ENCODE measurements at places on chromosomes 5 and 9. TPM values are rescaled to one million over a fixed set of nuclear protein-coding genes. Genes with fewer than 3 reads are reported as not detected.

The ZDHHC11 gene
- total RNA-seq: 28.7 TPM

The WWC1 gene
- 61.9 TPM for total RNA-seq

- H3K27me3 ChIP-seq: peaks cover 47% of the 10 kb centered on the region
- no peaks in the 10 kb centered on the region for H3K4me1 ChIP-seq
- H3K4me3 ChIP-seq: no peak overlapping the region
- no peaks in the 10 kb centered on the region for H3K36me3 ChIP-seq
- DNase-seq: peak; percentile 69
These were observed 7.3 kb upstream of the BARHL1 start for GRCh38 chr9:132575005-132575609.

DNA sequence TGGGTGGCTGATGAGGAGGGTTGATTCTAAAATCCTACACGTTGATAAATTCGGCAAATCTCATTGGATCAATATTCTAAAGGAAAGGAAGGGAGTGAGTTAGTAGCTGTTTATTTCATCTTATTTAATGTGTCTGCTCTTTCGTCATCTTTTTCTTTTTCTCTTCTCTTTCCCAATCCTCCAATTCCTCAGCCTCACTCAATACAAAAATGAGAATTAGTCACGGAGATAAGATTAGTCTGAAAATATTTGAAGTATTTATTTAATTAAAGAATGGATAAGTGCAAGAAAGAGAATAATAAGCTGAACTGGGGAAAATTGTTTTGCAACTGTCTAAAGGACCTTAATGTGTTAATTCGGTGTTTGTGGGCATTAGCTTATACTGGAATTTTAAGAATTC lies 1095.1 kb downstream of the DTWD2 start:
- no peak overlapping the region for H3K27ac ChIP-seq
- H3K36me3 ChIP-seq: no peaks in the 10 kb centered on the region
- no peak for DNase-seq
- peaks cover 7% of the 10 kb centered on the region for H3K4me1 ChIP-seq

- H3K27me3 ChIP-seq: no peaks in the 10 kb centered on the region
- H3K4me1 ChIP-seq: peaks cover 7% of the 10 kb centered on the region
- no peak overlapping the region for H3K4me3 ChIP-seq
- peak; percentile 85 for DNase-seq
- peak overlapping the region; percentile 41 for H3K27ac ChIP-seq
These were observed 85.4 kb upstream of the CPEB4 start for GRCh38 chr5:173802670-173803165.

GRCh38 chr5:79582186-79582585 lies 30.1 kb upstream of the TENT2 start:
- DNase-seq: no peak
- H3K4me1 ChIP-seq: no peaks in the 10 kb centered on the region
- H3K27ac ChIP-seq: no peak overlapping the region
- no peaks in the 10 kb centered on the region for H3K36me3 ChIP-seq
- H3K27me3 ChIP-seq: no peaks in the 10 kb centered on the region
- no peak overlapping the region for H3K4me3 ChIP-seq

- no peak overlapping the region for H3K27ac ChIP-seq
- DNase-seq: no peak
- H3K36me3 ChIP-seq: no peaks in the 10 kb centered on the region
- H3K27me3 ChIP-seq: no peaks in the 10 kb centered on the region
These were observed 677.1 kb upstream of the CHD1 start for GRCh38 chr5:99605904-99606303.

GRCh38 chr5:146877178-146877681 lies 1.3 kb downstream of the PPP2R2B start:
- H3K27me3 ChIP-seq: peaks cover 27% of the 10 kb centered on the region
- peak overlapping the region; percentile 53 for H3K4me3 ChIP-seq
- DNase-seq: no peak
- H3K27ac ChIP-seq: no peak overlapping the region
- H3K36me3 ChIP-seq: no peaks in the 10 kb centered on the region
- peaks cover 18% of the 10 kb centered on the region for H3K4me1 ChIP-seq

DNA sequence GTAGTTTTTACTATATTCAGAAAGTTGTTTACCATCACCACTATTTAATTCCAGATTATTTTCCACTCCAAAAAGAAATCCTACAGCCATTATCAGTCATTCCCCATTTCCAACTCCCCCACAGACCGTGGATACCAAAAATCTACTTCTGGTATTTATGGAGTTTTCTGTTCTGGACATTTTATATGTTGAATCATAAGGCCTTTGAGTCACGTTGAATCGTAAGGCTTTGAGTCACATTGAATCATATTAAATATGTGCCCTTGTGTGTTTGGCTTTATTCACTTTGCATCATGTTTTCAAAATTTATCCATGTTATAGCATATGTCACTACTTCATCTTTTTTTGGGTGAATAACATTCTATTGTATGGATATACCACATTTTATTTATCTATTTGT lies 454.1 kb upstream of the NUDT12 start:
- no peak for DNase-seq
- no peak overlapping the region for H3K27ac ChIP-seq
- H3K4me3 ChIP-seq: no peak overlapping the region
- no peaks in the 10 kb centered on the region for H3K36me3 ChIP-seq

GRCh38 chr5:124572971-124573370 lies 173.5 kb downstream of the ZNF608 start:
- H3K36me3 ChIP-seq: no peaks in the 10 kb centered on the region
- no peak overlapping the region for H3K4me3 ChIP-seq
- H3K27me3 ChIP-seq: no peaks in the 10 kb centered on the region
- no peak overlapping the region for H3K27ac ChIP-seq

DNA sequence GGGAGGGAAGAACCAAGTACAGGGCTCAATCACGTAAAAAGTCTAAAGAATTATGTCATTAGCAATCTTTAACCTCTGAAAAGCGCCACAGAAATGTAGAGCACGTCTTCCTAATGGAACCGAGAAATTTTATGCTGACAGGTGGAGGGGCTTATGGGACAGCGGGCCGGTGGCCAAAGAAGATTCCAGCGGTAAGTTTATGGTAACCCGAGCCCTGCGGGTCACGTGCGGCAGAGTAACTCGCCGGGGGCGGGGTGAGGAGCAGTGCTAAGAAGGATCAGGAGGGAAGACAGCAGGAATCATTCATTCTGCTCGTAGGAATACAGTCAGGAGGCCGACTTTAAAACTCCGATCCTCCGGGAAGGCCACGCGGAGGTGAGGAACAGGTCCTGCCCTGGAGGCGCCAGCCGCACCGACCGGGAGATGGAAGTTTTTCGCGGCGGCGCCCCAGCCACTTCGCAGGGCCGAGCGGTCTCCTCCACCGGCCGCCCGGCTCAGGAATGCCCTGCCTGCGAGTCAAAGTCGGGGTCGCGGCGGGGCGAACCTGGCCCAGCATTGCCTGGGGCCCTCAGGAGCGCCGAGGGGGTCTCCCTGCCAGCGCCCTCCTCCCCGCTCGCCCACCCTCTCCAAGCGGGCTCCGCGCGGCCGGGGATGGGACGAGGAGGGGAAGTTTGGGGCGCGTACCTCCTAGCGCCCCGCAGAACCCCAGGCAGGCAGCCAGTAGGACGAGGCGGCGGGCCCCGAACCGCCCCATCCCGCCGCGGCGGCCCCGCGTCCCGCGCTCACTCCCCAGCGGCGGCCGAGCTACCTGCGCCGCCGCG lies 101.8 kb downstream of the ESM1 start:
- H3K27ac ChIP-seq: no peak overlapping the region
- H3K27me3 ChIP-seq: peaks cover 32% of the 10 kb centered on the region
- no peaks in the 10 kb centered on the region for H3K36me3 ChIP-seq
- peak; percentile 60 for DNase-seq
- peaks cover 9% of the 10 kb centered on the region for H3K4me1 ChIP-seq

DNA sequence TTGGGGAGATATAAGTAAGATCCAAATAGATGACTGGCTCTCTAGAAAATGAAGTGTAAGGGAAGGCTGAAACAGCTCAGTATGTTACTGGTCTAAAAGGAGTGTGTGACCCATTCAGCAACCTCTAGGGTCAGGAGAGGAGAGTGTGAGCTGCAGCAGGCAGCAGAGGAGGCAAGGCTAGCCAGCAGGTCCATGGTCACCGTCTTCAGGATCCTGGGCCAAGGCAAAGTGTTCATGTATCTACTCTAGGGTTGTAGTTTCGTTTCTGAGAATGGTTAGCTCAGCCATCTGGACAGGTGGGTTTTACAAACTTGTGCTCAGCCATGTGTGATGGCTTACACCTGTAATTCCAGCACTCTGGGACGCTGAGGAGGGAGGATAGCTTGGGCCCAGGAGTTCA lies 13.7 kb downstream of the MYO10 start:
- H3K27ac ChIP-seq: no peak overlapping the region
- no peak for DNase-seq
- no peaks in the 10 kb centered on the region for H3K36me3 ChIP-seq
- H3K4me1 ChIP-seq: no peaks in the 10 kb centered on the region
- no peaks in the 10 kb centered on the region for H3K27me3 ChIP-seq
- no peak overlapping the region for H3K4me3 ChIP-seq

DNA sequence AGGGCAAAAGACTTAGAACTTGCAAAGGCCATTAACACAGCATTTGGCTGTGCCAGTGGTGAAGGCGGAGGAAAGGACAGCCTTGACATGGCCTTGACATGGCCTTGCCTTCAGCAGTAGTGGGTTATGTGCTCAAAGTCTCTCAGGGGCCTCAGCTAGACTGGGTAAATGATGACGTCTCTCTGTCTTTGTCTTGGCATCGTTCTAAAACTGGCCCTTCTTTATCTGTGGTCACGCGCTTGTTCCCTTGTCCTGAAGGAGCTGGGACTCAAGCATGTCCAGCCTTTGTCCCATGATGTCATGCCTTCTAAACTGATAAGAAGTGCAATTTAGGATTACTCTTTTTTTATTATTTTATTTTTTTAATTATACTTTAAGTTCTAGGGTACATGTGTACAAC lies 88.7 kb upstream of the ATP10B start:
- H3K4me3 ChIP-seq: no peak overlapping the region
- H3K27me3 ChIP-seq: no peaks in the 10 kb centered on the region
- H3K4me1 ChIP-seq: no peaks in the 10 kb centered on the region
- DNase-seq: no peak
- H3K27ac ChIP-seq: no peak overlapping the region
- H3K36me3 ChIP-seq: no peaks in the 10 kb centered on the region

DNA sequence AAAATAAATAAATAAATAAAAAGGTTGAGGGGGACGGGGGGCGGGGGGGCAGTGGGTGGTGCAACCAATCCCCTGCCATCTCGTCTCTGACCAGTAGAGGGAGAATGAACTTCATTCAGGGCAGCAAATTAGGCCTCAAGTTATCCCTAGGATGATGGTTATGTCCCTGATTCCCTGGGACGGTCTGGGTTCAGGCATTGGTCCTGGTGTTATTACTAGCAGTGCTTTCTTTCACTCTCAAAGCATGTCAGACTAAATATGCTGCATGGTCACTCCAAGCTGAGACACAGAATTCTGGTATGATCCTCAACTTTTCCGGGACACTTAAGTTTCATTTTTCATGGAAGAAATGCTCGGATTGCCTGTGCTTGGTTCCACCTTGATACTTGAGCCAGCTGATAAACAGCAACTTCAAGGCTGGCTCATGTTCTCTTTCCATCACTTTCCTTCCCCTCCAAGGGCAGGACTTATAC lies 59.4 kb downstream of the DAP start:
- H3K36me3 ChIP-seq: no peaks in the 10 kb centered on the region
- DNase-seq: no peak
- no peaks in the 10 kb centered on the region for H3K27me3 ChIP-seq

GRCh38 chr9:70802758-70803436 lies 318.5 kb downstream of the TRPM3 start:
- no peaks in the 10 kb centered on the region for H3K36me3 ChIP-seq
- DNase-seq: no peak
- no peak overlapping the region for H3K27ac ChIP-seq

Data from lower lobe of right lung (tissue), 2 donors.